ENCODE measurements at places on chromosomes 2 and 18. TPM values are rescaled to one million over a fixed set of nuclear protein-coding genes. Genes with fewer than 3 reads are reported as not detected.

DNA sequence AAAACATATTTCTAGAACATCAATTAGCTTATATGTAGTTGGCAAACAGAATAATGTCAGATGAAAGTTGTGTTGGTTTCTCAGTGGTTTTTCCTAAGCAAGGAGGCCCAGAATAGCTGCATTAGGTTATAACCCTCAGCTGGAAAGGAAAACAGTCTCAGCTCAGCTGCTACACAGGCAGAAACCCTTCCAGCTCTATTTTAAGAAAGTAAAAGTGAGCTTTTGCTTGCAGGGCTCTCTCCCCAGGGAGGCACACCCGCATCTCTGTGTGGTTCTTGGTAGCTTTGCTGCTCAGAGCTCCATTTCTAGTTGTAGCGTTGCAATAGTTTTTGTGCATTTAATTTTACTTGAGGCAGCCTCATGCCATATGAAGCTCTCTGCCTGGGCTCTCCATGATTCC lies 54.6 kb downstream of the PIKFYVE start:
- DNase-seq: no peak
- no peak overlapping the region for H3K27ac ChIP-seq

DNA sequence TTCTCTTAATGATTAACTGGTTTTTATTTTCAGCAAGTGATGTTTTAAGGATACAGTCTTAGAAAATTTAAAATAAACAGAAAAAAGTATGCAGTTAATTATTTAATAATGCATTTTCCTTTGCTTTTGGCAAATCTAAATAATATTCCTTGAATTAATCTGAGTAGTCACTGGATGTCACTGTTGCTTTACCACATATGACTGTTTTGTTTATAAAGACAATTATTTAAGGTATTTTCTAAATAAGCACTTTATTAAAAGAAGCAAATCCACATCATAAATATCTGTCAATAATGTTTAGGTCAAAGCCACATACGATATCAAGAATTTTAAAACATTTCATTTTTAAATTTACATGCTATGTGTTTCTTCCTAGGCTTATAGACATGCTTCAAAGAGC lies 40.6 kb upstream of the TFPI start:
- no peak overlapping the region for H3K4me3 ChIP-seq
- H3K27ac ChIP-seq: no peak overlapping the region
- no peak for DNase-seq
- H3K36me3 ChIP-seq: no peaks in the 10 kb centered on the region

DNA sequence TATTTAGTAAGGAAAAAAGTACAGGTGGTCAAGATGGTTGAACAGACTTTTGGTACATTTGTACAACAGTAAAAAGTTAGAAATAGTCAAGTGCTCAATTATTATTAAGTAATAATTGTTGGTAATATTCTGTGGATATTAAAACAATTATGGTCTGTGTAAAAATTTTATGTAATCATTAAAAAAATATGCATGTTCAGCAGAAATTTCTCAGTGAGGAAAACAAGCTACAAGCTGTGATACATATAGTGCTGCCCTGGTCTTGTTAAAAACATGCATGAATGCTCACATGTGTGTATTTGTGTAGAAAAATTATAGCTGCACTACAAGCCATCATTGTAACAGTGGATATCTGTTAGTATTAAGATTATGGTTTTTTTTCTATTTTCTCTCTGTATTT lies 13.0 kb downstream of the KCNH7 start:
- no peak overlapping the region for H3K4me3 ChIP-seq
- H3K27me3 ChIP-seq: no peaks in the 10 kb centered on the region
- H3K36me3 ChIP-seq: no peaks in the 10 kb centered on the region

DNA sequence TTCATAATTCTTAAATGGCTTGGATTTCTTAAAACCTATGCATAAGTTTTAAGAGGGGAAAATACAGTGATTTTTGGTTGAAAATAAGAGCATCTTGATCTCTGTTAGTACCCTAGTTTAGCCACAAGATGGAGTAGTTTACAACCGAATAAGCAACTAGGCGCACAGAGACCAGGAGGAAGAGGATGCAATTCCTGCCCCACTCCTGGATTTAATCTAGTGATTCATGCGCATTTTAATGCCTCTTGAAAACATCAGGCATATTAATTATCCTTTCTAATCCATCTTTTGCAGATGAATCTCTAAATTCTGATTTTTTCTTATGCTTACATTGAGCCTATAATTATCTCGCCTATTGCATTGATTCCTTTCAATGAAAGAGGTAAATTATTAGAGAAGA lies 76.7 kb downstream of the MRPS9 start:
- H3K4me1 ChIP-seq: no peaks in the 10 kb centered on the region
- H3K4me3 ChIP-seq: no peak overlapping the region
- no peaks in the 10 kb centered on the region for H3K36me3 ChIP-seq
- peak; percentile 37 for DNase-seq
- no peaks in the 10 kb centered on the region for H3K27me3 ChIP-seq

GRCh38 chr18:62744076-62744968 lies 29.0 kb downstream of the PHLPP1 start:
- DNase-seq: no peak
- H3K36me3 ChIP-seq: no peaks in the 10 kb centered on the region
- no peak overlapping the region for H3K27ac ChIP-seq
- peaks cover 16% of the 10 kb centered on the region for H3K4me1 ChIP-seq

DNA sequence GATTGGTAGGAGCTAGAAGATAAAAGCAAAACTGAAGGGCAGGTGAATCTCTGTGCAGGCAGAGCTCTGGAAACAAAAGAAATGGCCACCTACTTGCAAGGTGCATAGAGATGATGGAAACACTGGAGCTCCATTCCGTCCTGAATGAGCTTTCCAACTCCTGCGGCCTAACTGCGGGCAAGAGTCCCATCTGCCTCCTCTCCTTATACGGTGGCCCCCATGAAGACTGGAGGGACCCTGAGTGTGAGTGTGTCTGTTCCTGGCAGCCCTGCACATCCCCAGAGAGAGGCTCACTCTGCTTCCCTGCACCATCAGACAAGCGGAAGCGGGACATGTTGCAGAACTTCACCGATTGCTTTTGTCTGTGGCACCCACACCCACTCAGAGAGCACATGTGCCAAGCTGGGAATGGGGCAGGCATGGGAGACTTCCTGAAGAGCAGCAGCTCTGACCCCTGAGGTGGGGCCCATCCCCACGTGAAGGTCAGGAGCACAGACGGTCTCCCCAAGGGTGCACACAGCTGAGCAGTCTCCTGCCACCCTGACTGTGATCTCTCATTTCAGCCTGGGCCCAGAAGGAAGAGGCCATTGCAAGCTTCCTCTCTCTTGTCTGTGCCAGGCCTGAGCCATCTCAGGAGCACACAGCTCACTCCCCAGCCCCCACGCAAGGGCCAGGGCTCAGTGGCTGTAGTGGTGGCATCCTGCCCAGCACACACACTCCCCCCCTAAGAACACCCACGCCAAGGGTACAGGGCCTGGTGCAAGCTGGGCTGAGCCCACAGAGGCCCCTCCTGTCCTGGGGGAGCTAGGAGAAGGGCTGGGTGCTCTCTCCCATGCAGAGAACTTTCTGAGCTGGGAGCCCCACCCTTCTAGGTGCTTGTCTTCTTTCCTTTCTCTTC lies 75.3 kb downstream of the STPG4 start:
- DNase-seq: no peak
- H3K27ac ChIP-seq: no peak overlapping the region
- no peaks in the 10 kb centered on the region for H3K27me3 ChIP-seq

DNA sequence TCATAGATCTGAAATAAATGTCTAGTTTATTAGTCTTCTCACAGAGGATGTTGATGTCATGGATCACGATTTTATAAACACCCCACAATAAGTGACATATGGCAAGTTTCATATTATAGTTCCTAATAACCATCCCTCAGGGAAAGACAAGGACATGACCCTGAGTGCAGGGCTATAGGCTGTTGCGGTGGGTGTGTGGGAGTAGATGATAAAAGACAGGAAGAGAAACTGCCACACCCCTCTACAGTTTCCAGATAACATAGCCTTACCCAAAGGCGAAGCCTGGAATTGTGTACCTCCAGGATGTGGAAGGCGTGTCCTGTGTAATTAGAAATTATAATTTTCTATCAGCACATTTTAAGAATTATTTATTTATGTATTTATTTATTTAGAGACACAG lies 2.4 kb upstream of the NEDD4L start:
- DNase-seq: no peak
- no peak overlapping the region for H3K4me3 ChIP-seq

Gene LRP2
- total RNA-seq: 0.13 TPM

Gene STARD6
- not detected for total RNA-seq

Gene CGREF1
- total RNA-seq: 2.1 TPM
